ENCODE measurements at places on chromosomes 1 and 21. TPM values are rescaled to one million over a fixed set of nuclear protein-coding genes. Genes with fewer than 3 reads are reported as not detected.

Gene TPTE
- total RNA-seq: not detected

Gene C4BPA
- not detected for total RNA-seq

Gene ZYG11A
- 0.17 TPM for total RNA-seq

Gene VWA1
- 1.6 TPM for total RNA-seq

Gene SLC35D1
- 21.0 TPM for total RNA-seq

Gene KIF21B
- 94.7 TPM for total RNA-seq

Gene CLCA4
- total RNA-seq: not detected

Gene GSTM3
- 8.1 TPM for total RNA-seq

Gene MAPKAPK2
- 98.5 TPM for total RNA-seq

Gene SMIM11
- 16.8 TPM for total RNA-seq

Gene GFI1
- total RNA-seq: 92.4 TPM

Gene SELP
- 0.15 TPM for total RNA-seq

Gene RORC
- 1.9 TPM for total RNA-seq

Gene FNDC10
- 8.8 TPM for total RNA-seq

Gene GBP6
- 4.2 TPM for total RNA-seq

Gene PHLDA3
- 28.1 TPM for total RNA-seq

Gene DNALI1
- total RNA-seq: 0.32 TPM

Gene ERICH3
- total RNA-seq: not detected

Gene SHE
- total RNA-seq: not detected

Gene KCNT2
- not detected for total RNA-seq

Gene AKNAD1
- not detected for total RNA-seq

Gene ZNF678
- 4.4 TPM for total RNA-seq

Gene DNAJC6
- 13.0 TPM for total RNA-seq

Gene NMNAT1
- 5.9 TPM for total RNA-seq

Gene ITGB2
- total RNA-seq: 801 TPM

Gene VAV3
- total RNA-seq: 2.0 TPM

Gene LCE1A
- total RNA-seq: not detected

Gene RIPPLY3
- not detected for total RNA-seq

Gene SAMSN1
- total RNA-seq: 140 TPM

Gene FMO4
- total RNA-seq: 0.85 TPM

Gene CFHR5
- total RNA-seq: not detected

Gene BARHL2
- not detected for total RNA-seq

Gene ALPL
- not detected for total RNA-seq

Gene AMY1B
- not detected for total RNA-seq

Gene CHIT1
- 0.27 TPM for total RNA-seq

Gene NTMT2
- total RNA-seq: not detected

Gene SPRR2A
- total RNA-seq: not detected

Gene ATP6V1G3
- total RNA-seq: not detected

Gene DUSP10
- total RNA-seq: 22.9 TPM

Gene PKN2
- total RNA-seq: 32.6 TPM

Gene HPCAL4
- 3.0 TPM for total RNA-seq

Gene SLC2A1
- 100 TPM for total RNA-seq

Gene FTCD
- not detected for total RNA-seq

Gene MPL
- not detected for total RNA-seq

Gene AGTRAP
- 49.4 TPM for total RNA-seq

Gene SNX7
- total RNA-seq: not detected

Gene CRYBG2
- 3.8 TPM for total RNA-seq

Gene SPRR2E
- not detected for total RNA-seq

Gene IFI44L
- 135 TPM for total RNA-seq

Gene MFSD2A
- total RNA-seq: 6.0 TPM

Gene KRTAP13-4
- not detected for total RNA-seq

Gene KRTAP10-3
- not detected for total RNA-seq

Gene OR2G2
- total RNA-seq: not detected

Gene ARHGEF10L
- total RNA-seq: not detected

Gene SIPA1L2
- 1.4 TPM for total RNA-seq

Gene IRF6
- total RNA-seq: 0.15 TPM

Measured in T-helper 1 cell treated with Interleukin-12 subunit alpha and Interleukin-12 subunit beta and Interleukin-4 antibody, amounts not matched to agents 30 ng/mL and 1 ng/mL, for 36 hours (primary cell).